AG09319 (cell line): ENCODE measurements at places on chromosomes 7 and 10.

GRCh38 chr10:59448616-59449015 lies 86.3 kb upstream of the FAM13C start:
- no peak for DNase-seq

DNA sequence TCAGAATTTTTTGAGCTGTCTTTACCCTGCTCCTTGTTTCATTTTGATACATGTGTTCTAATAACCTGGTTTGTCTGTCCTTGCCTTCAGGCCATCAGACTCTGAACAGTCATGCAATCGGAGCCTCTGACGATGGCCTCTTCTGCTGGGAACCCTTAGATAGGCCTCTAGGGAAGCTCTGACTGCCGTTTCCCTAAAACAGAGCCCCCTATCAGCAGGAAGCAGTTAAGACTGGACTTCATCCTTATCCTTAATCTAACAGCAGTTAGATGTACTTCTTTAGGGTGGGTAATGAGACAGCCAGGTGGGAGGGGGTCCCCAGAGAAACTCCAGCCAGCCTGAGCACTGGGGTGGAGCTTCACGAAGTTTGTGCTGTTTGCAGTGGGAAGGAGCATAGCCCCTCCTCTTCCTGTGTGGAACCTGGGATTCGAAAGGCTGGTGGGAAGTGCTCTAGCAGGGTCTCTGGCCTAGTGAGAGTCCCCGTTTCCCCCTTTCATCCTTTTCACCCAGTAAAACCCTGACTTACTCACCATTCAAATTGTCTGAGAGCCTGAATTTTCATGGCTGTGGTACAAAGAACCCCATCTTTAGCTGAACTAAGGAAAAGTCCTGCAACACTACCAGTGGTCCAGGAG lies 28.4 kb upstream of the SORCS3 start:
- no peak for DNase-seq

- no peak for DNase-seq
Observed at GRCh38 chr10:61791216-61791615, 110.3 kb upstream of the ARID5B start.

DNA sequence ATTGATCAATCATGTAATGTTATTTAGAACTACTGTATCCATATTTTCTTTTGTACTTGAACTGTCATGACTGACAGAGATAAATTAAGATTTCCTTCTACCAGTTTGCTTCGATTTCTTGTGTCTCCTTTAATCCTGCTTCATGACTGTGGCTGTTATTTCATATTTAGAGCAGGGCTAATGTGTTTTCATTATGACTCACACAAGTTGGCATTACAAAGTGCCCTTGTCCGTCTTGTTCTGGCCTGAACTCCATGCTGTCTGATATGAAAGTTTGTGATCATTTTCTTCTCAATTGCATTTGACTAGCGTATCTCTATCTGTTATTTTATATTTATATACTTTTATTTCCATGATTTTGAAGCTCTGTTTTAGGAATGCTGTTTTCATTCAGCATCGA lies 344.1 kb upstream of the PRKCQ start:
- DNase-seq = no peak

GRCh38 chr7:75969182-75969581 lies 25.2 kb downstream of the TMEM120A start:
- DNase-seq = no peak

GRCh38 chr7:14446829-14447228 lies 455.7 kb downstream of the DGKB start:
- DNase-seq = no peak

- DNase-seq = no peak
Observed at GRCh38 chr10:95026461-95026860, 42.8 kb downstream of the CYP2C8 start.

DNA sequence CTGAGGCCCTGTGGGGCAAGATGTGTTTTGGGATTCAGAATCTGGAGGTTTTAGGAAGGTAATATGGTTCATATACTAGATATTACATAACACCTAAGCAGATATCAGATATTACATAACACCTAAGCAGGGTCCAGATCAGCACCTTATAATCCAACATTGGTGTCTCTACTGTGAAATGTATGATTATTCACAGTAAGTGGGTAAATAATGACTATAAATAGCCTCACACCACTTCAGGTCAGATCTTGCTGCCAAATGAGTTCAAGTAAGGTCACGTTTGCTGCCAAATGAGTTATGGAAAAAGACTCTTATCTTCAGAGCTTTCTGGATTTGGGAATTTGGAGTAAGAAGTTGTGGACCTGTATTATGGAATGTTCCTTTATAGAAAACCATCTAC lies 14.6 kb downstream of the ADRB1 start:
- no peak for DNase-seq

GRCh38 chr10:109679478-109679877 lies 243.8 kb downstream of the XPNPEP1 start:
- DNase-seq = no peak

- DNase-seq = no peak
Observed at GRCh38 chr7:54186336-54186735, 355.8 kb upstream of the VSTM2A start.

- no peak for DNase-seq
Observed at GRCh38 chr7:99029466-99030435, 114.2 kb downstream of the SMURF1 start.

DNA sequence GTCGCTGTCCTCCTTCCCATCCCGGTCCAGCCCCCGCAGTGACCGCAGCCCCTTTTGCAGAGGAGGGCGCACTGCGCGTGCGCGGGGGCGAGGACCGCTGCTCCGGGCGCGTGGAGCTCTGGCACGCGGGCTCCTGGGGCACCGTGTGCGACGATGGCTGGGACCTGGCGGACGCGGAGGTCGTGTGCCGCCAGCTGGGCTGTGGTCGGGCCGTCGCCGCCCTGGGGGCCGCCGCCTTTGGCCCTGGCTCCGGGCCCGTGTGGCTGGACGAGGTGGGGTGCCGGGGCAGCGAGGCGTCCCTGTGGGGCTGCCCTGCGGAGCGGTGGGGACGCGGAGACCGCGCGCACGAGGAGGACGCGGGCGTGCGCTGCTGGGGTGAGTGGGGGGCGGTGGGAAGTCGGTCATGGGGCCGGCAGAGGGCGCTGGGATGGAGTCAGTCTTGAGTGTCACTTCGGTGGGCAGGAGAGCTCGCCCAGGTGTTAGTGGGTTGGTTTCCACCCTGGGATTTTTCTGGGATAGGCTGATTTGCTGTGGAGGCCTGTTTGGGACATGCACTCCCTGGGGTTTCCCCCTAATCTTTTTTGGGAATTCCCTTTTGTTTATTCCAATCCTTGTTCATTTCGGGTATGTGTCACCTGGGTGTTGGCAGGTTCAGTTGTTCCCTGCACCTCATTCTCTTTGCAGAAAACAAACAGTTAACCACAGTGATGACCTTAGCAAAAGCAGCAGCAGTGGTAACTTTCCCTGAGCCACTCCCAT lies 11.6 kb downstream of the SCART1 start:
- no peak for DNase-seq

DNA sequence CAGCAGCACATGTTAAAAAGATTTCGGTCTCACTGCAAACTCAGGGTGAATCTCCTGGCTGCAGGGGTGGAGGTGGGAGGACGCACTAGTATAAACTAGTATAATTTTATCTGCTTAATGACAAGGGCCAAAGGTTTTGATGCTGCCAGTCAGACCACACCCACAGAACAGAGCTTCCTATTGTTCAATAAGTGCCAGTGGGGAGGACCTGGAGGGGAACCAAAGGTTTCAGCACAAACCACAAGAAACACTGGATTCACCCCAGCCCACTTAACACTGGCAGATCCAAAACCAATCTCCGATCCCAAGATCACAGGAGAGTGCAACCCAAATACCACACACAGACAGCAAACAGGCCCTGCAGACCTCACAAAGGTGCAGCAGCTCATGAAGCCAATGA lies 6.6 kb downstream of the VOPP1 start:
- DNase-seq = no peak

- DNase-seq = no peak
Observed at GRCh38 chr10:91891125-91892001, 17.9 kb downstream of the FGFBP3 start.

- no peak for DNase-seq
Observed at GRCh38 chr10:523925-524324, 165.5 kb downstream of the DIP2C start.

DNA sequence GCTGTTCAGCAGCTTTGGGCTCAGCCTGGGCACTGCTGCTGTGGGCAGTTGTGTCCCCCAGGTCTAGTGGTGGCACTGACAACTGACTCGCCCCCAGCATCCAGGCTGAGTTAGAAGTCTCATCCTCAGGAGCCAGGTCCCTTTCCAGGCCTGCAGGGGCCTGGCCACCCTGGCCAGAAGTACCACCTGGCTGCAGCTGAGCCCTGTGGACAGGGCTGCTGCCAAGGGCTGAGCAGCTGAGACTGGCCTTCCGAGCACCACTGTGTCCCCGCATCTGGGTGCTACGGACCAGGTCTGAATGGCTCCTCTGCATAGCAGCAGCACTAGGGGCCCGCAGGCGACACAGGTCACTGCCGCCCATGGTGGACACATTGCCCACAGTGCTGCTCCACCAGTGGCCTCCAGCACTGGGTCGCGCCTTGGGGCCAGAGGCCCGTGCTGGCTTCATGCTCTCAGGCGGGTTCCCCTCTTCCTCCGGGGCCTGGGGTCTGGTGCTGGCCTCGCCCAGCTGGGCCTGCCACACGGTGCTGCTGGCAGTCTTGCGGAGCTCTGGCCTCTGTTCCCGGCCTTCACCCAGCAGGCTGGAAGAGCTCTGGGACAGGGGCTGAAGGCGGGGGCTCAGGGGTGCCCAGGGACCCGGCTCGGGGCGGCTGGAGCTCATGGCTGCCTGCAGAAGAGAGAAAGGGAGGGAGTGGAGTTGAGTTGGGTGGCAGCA lies 6.2 kb downstream of the GPRIN2 start:
- no peak for DNase-seq

- DNase-seq = no peak
Observed at GRCh38 chr7:30041526-30042269, 13.5 kb downstream of the PLEKHA8 start.

DNA sequence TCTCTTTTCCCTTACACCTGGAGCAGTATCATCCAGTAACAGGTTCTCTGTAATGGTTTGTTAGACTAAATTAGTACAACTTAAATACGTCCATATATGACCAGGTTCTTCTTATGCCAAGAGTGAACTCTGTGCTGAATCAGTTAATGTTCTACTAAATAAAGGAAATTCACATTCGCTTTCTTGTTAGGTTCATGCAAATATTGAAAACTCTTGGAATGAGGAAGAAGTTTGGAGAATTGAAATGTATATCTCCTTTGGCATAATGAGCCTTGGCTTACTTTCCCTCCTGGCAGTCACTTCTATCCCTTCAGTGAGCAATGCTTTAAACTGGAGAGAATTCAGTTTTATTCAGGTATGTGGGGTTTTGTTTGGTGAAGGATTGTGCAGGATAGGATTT lies 15.3 kb upstream of the CFAP69 start:
- no peak for DNase-seq

DNA sequence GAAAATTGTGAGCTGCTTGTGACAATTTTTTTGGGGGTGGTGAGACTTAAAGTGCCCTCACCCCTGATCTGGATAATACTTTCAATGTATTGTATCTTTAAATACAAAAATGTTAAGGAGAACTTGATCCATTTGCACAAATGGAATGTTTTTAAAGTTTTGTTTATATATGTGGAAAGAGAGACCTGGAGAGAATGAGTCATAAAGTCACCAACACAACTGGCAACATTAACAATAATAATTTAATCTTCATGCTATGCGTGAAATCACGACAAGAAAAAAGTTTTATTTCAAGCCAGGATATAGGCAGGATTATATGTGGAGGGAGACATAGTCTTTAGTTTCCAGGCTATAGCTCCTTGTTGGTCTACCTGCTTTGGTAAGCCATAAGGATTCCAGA lies 537.5 kb downstream of the GPAM start:
- no peak for DNase-seq

DNA sequence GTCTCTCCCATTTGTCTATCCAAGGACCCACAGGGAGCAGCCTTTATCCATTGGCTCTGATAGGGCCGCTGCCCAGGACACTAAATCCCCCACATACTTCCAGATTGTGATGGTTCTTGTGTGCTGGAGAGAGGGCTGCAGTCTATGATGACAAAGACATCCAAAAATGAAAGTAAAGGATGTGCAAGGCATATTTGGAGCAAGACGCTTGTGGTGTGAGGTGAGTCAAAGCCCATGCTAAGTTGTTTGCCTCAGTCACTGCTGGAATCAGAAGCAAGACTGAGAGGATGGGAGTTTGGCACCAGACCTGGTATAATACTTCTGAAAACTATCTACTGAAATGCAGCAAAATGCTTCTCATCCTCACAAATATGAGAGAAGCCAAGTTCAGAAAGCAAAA lies 22.7 kb downstream of the ZNF22 start:
- DNase-seq = no peak
